ENCODE measurements at places on chromosomes 4 and X. TPM values are rescaled to one million over a fixed set of nuclear protein-coding genes. Genes with fewer than 3 reads are reported as not detected.

Gene P2RY4
- not detected for total RNA-seq

Gene MAGEA3
- not detected for total RNA-seq

GRCh38 chrX:56802428-56802827, 73.4 kb downstream of the NBDY start:
- no peak for DNase-seq

DNA sequence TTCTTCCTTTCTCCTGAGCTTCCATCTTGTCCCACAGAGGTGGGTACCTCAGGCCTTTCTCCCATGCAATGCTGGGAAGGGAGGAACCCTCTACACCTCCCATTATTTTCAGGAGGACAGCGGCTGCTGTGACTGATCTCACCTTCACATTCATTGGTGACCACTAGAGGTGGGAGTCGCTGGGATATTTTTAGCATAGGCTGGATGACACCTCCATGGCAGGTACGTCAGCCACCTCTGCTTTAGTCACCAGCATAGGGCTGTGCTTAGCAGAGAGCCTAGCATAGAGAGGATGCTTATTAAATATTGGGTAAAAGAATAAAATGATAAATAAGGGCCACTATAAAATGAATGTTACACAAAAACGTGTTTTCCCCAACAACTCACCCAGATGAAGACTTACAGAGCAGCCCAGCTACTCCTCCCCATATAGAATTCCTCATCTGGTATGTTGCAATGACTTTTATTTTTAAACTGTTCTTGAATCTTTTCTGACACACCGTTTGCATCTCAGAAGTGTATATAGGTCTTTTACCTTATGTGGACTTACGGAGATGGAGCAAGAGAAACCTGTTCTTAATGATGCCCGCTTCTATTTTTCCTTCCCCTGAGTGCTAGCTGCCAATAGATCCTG, 60.9 kb upstream of the SORBS2 start:
- no peak for DNase-seq

- DNase-seq: no peak
Measured at GRCh38 chr4:19492606-19493005, 759.1 kb upstream of the SLIT2 start.

- DNase-seq: no peak
Measured at GRCh38 chr4:164701665-164702064, 52.3 kb upstream of the SMIM31 start.

- no peak for DNase-seq
Measured at GRCh38 chrX:40325161-40325560, 227.4 kb upstream of the BCOR start.

DNA sequence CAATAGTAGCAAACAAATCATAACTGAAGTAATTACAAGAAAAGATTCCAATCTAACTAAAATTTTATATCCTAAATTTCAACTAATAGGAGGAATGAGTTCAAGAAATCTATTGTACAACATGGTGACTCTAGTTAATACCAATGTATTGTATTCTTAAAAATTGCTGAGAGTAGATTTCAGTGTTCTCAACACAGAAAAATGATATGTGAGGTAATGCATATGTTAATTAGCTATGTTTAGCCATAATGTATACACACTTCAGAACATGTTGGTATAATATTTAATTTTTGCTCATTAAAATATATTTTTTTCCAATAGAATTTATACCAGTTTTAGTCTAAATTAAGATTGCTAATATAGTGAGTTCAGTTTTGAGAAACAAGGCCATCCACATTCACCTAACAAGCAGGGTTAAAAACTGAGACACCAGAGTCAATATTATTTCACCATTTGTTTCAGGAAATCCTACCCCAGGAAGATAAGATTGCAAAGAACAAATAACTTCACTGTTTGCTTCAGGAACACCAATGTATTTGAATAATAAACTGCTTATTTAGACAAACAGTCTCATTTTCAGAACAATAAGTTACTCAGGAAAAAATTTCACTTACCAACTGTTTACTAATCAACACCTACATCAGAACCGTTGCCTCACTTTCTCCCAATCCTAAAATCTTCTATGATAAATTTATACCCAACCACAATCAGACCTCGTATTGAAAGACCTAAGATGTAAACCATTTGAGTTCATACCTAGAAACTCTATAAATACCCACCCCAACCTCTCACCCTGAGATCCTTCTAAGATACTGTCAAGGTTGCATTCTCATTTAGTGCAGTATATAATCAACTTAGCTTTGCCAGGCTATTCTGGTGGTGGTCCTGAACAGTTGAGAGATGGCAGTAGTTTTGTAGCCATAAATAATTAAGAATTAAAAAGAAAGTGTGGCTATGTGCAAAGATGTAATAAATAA, 132.8 kb downstream of the MAB21L2 start:
- no peak for DNase-seq

DNA sequence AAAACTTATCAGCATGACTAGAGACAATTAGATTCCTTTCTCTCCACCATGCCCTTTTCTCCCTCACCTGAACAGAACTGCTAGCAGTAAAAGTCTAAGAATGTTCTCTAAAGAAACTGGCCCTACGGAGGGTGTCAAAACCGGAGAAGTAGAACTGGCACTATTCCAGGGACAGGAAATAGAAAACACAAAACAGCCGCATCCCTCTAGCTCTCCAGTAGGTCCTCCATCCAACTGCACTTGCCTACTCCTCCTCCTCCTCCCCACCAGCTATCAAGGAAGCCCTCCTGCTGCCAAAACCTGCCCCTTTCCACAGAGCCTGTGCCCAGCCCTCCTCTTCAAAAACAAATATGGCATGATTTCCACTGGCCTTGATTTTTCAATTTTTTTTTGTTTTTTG, 28.4 kb downstream of the FUNDC1 start:
- no peak for DNase-seq

DNA sequence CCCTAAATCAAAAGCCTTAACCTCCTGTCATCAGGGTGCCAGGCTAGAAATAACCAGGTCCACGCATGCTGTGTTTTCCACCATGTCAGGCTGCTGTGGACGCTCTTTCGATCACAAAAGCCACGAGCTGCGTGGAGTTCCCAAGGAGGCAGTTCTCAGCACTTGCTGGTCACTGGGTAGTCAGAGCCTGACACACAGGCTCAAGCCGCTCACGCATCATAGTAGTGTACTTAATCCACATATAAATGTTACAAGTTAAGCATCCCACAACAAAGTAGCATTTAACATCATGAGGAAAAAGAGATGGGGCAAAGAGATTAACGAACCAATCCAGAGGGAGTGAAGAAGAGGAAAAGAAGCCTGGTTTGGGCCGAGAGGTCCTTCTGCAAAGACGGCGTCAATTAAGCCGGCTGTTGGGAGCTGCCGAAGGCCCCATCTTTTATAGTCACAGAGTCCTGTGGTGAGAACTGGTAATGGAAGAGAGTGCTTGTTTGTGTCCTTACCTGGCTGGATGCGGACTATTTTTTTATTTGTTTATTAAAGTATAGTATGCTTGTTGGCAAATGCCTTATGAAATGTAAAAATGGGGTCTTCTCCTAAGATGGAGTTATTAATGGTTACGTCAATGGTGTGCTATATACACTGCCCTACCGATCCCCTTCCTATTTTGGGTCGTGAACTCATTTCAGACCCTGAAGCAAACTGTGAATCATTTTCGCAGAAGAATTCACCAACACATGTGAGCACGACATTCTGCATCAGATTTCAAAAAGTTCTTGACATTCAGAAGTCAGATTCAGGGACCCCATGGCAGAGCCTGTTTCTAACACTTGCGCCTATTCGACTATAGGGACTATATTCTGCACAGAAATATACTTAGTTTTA, 675 bp downstream of the PRIMPOL start:
- DNase-seq: peak; percentile 57

DNA sequence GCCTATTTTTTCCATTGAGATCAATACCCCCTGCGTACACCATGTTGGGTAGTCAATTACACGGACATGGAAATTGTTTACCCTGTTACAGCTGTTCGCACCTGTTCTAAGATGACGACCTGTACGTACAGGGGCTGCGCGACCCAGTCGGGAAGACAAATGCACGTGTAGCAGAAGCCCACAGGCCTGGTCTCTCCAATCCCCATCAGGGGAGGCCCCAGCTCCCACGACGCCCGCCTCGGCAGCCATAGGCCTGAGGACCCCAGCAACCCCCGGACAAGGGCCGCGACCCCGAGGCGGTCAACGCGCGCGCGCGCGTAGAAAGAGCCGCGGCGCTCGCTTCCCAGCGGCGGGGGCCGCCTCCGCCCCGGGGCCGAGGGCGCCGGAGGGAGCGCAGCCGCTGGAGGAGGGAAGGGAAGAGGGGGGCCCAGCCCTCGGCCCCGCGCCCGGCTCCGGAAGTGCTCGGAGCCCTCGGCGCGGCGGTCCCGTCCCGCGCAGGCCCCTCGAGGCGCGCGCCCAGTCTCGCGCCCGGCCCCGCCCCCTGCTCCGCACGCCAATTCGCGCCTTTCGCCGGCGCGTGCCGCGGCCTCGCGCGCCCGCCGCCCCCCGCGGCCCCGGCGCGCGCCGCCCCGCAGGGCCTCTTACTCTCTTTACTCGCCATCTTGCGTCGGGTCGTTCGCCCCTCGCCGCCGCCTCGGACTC, 618 bp downstream of the RBBP7 start:
- peak; percentile 60 for DNase-seq

GRCh38 chr4:16686195-16686594, 212.2 kb downstream of the LDB2 start:
- no peak for DNase-seq

DNA sequence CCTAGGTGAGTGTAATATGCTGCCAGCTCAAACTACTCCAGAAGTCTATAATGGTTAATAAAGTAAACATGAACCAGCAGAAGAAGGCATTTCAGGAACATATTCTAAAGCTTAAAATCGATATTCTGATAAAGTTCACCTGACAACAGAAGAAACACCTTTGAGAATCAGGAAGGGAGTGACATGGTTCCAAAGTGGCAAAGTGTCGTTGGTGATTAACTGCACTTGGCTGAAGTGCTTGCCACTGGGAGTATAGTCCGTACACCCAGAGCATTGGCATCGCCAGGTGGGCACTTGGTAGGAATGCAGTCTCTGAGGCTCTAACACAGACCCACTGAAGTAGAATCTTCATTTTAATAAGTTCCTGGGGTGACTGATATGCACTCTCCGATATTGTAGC, 76.0 kb upstream of the H2AZ1 start:
- DNase-seq: no peak

DNA sequence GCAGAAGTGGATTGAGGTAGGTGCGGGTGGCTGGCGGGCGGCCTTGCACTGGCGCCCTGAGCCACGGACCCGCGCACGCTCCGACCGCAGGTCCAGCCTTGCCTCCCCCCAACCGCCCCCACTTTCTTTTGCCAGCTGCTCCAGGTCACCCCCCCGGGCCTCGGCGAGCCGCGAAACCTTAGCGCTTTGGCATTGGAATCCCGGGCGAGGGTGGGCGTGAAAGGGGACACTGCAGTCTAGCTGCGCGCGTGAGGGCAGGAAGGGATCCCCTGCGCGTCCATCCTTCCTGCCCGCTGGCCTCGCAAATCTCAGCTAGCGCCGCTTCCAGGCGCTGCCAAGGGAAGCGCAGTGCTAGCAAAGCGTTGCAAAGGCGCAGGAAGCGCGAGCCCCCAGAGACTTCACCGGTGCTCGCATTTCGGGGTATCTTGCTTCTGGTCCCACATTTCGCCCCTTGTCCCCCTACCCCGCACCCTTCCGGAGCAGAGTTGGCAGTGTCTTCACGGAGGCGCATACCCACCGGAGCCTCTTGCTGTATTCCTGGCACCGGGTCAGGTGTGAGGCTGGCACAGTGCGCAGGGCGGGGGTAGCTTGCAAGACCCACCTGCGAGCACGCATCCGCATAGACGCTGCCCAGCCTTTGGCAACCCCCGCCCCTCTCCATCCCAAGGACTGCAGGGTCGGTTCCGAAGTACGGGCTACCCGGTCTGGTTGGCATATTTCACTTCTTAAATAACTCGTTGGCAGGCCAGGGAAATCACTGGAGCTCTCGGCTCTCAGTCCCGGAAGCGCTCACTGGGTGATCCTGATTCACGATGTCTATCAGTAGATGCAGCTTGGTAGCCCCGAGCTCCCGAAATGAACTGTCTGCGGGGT, 104.4 kb downstream of the UCHL1 start:
- peak; percentile 61 for DNase-seq

DNA sequence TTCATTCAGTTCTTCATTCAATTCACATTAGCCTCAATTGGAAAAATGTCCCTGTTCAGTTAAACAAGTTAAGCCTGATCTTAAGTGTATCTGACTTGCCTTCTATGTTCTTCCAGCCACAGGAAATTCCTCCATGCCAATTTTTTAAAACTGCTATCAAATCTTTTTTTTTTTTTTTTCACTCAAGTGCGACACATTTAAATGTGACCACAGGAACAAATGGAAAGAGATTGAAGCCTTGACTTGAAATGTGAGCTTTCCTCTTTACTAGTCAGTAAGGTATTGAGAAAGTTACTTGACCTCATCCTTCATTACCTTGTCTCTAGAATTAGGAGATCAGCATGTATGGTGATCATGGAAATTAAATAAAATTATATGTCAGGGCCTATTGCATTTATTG, 165.1 kb downstream of the SLIT2 start:
- no peak for DNase-seq

All from GM23338 (cell line).